Erythroblast (primary cell): ENCODE measurements at places on chromosomes 4 and X.

GRCh38 chr4:66572949-66573348, 902.7 kb upstream of the EPHA5 start:
- DNase-seq: no peak

- no peak for DNase-seq
These were observed 14.1 kb upstream of the TMEM131L start for GRCh38 chr4:153451911-153452657.

GRCh38 chr4:4217113-4217512, 9.6 kb downstream of the OTOP1 start:
- no peak for DNase-seq

DNA sequence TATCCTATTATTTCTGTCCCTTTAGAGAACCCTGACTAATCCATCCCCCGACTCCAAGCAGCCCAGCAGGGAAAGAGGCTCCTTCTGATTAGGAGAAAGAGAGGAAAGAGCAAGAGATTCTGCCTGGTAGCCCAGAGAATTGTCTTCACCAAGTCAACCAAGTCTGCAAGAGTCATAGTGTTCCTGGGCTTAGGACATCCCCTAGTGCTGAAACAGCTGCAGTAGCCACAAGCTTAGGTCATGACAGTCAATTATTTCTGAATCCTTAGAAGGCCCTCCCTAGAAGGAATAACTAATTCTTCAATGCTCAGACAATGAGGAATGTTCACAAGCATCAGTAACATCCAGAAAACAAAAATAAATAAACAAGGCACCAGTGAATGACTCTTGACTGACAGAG, 480.3 kb upstream of the GRIA3 start:
- DNase-seq: no peak

DNA sequence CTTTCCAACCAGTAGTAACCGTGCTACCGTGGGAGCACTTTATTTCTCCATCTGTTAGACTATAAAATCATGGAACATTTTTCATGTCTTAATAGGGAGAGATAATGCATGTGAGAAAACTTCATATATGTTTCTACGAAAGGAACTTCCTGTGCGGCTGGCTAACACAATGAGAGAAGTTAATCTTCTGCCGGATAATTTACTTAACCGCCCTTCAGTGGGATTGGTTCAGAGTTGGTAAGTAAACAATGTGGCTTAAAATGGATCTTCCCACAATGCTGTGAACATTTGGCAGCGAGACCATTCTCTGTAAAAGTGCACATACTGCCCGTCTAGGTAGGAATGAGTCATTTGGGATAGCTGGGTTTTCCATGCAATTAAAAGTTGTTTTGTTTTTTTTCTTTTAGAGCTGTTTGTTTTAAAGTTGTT, 29.6 kb downstream of the PDK3 start:
- peak; percentile 18 for DNase-seq

- no peak for DNase-seq
These were observed 42.6 kb downstream of the CHRNA9 start for GRCh38 chr4:40377512-40378365.

DNA sequence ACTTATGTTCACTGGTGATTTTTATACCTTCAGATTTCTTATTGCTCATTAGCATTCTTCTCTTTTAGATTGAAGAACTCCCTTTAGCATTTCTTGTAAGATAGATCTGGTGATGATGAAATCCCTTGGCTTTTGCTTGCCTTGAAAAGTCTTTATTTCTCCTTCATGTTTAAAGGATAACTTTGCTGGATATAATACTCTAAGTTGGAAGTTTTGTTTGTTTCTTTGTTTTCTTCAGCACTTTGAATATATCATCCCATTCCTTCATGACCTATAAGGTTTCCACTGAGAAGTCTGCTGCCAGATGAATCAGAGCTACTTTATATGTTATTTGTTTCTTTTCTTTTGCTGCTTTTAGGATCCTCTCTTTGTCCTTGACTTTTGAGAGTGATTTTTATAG, 18.5 kb downstream of the CC2D2A start:
- no peak for DNase-seq

- no peak for DNase-seq
These were observed 192.9 kb upstream of the TBL1X start for GRCh38 chrX:9271789-9272525.

DNA sequence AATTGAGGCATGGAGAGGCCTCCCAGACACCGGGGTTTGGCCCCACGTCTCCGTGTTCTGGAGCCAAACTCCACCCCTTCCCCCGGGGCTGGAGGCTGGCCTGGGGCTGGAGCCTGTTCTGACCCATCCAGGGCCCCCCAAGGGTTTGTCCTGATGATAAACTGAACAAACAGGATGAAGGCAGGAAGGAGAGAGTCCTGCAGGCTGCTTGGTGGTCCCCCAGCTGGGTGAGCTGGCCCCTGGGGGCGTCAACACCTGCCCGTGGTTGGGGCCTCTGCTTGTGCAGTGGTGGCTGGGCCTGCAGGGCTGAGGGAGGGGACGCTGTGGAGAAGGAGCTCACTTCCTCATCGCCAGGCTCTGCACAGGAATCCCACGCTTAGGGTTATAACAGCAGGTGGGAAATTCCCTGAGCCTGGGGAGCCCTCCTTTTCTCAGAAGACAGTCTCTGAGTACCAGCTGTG, 2.3 kb downstream of the SH3TC1 start:
- no peak for DNase-seq
